ENCODE measurements at places on chromosomes 5 and 9.

- DNase-seq, result no peak
These were observed 36.3 kb upstream of the HAND1 start for GRCh38 chr5:154514331-154514730.

GRCh38 chr5:162209005-162209605 is 141.5 kb downstream of the GABRG2 start:
- no peak for DNase-seq

GRCh38 chr5:64680289-64680688 is 10.0 kb upstream of the SHISAL2B start:
- no peak for DNase-seq

DNA sequence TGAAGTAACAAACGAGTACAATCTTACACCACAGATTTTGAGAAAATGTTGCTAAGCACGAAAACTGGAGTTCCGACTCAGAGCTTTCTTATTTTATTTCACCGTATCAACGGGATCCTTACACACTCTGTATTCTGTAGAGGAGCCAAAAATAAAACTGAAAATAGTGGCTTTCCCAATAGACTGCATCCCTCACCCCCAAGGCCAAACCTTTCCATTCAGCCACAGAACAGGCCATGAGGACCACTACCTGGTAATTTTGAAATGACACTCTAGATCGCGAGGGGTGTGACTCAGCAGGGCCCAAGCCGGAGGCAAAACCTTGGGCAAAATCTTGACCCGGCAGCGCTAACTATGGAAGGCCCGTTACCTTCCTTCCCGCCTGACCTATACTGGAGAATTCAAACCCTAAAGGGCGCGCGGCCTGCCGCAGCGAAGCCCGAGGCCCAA is 432 bp downstream of the HSPA9 start:
- peak; percentile 39 for DNase-seq

DNA sequence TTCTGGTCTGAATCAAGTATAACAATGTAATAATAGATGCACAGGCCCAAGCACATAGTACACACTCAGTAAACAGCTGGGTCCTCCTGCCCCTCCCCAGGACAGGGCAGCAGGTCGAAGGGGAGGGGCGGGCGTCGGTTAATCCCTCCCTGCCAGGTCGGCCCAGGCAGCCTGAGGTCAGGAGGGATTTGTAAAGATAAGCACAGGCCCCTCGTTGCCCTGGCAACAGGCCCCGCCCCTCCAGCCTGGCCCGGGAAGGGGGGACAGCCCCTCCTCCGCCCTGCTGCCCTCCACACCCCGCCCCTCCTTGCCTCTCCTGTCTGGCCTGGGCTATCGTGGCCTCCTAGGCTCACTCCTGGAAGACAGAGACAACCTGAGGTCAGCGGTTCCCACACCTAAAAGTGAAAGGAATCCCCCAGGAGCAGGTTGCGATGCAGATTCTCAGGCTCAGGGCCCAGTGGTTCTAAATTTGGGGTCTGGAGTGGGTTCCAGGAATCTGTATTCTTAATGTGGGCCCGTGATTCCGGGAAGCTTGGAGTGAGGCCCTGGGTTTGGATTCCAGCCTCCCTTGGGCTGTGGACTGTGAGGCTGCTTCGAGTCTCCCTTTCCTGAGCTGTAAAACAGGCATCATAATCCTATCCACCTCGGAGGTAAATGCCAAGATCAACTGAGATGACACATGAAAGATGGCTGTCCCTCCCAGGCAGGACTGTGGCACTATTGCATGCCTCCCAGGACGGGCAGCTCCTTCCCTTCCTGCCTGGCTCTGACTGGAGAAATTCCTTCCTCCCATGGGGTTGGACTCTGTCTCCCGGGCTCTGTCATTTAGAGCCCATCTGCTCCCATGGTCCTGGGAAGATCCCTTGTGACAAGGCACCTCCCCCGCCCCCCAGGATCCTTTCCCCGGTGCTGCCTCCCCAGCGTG is 4.4 kb downstream of the CRB2 start:
- no peak for DNase-seq

DNA sequence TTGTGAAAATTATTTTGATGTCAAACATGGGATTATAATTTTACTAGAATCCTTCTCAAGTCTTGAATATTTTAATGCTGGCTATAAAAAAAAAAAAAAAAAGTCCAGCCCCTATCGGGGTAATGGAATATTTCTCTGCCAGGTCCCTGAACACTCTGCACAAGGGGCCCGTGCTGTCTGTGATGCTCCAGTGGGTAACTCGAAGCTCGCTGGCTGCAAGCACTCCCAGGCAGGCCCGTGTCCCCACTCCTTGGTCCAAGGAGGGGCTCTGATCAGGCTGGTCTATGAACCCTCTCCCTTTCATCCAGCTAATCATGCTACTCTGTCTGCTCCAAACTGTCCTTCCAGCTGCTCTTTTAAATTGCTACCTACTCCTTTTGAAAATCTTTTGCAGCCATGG is 180.8 kb downstream of the GAPVD1 start:
- no peak for DNase-seq

GRCh38 chr9:69768716-69769115 is 8.9 kb upstream of the PTAR1 start:
- DNase-seq, result peak; percentile 39

DNA sequence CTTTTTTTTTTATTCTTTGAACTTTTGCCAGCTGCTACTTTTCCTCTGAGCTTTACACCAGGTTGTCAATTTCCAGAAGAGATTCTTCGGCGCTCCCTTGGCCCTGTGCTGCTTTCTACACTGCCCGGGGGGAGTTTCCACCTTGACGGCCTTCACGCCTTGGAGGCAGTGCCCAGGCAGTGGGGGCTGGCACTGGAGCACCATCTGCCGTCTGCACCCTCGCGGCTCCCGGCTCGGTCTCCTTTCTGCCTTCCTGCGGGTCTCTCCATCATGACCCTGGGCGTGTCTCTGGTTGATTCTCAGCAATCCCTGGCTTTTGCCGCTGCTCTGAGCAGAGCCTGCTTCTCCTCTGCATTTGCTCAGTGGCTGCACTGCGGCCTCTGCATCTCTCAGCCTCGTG is 2.9 kb downstream of the SLC6A18 start:
- no peak for DNase-seq

DNA sequence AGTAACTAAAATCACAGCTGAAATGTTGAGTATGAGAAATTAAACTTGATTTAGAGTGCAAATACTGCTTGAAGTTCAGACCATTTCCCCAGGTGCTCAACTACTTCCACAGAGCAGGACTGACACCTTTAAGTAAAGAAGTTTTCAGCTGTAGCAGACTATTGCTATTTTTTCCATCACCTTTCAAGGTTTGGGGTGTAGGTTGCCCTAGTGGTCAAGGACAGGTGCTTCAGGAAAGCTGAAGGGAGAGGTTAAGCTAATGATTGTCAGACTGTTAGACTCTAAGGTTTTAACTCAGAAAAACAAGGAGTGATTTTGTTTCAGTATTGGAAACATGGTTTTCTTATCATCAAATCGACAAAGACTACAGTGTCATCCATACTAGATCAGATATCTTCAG is 162.1 kb downstream of the CCDC192 start:
- DNase-seq, result no peak

DNA sequence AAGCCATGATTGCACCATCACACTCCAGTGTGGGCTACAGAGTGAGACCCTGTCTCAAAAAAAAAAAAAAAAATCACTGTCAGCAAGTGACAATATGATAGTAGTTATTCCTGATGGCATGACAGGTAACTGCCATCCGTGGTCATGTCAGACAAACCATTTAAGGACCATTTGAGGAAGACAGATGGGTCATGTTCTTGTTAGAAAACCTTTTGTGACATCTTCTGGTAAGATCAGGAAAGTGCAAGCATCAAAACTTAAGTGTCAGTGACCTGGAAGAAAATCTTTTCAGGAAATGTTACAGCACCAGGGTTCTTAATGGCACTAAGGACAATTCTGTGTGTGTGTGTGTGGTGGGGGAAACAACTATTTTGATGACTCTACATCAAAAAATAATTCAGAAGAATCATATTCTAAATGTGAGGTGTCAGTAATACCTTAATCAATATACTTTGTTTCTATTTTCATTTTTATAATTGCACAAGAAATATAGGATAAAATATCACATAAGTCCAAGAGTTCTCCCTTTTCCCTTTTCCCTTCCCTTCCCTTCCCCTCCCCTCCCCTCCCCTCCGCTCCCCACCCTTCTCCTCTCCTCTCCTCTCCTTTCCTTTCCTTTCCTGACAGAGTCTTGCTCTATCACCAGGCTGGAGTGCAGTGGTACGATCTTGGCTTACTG is 17.8 kb downstream of the SLC38A9 start:
- DNase-seq, result peak; percentile 56

- DNase-seq, result no peak
These were observed 36.8 kb downstream of the HAPLN1 start for GRCh38 chr5:83683836-83684235.

DNA sequence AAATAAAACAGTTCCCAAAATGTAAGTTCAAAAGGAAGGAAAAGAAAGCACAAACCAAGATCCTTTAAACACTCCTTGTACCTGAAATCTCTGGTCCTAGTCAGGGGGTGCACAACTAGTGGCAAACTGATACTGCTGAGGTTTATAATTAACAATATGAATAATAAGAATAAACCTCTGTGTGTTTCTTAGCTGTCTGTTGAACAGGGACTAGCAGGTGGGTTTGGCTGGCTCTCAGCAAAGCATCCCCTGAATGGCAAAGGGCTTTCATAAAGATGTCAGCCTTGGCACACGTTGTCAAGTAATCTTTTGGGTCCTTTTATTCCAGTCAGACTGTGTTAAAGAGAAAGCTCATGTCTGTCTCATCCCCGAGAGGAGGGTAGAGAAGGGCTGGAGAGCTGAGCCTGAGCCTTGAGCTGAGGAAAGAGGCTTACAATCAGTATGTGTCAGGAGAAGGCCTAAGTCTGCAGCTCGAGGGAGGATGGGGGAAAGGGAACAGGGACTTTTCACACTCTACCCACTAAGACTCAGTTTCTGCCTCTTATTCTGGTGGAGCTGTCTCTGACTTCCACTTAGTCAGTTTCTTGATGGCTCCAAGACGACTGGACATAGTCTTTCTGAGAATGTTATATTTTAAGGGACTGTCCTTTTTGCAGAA is 123.0 kb downstream of the GALNT10 start:
- no peak for DNase-seq

GRCh38 chr9:137606734-137607138 is 1.2 kb downstream of the ARRDC1 start:
- DNase-seq, result no peak

DNA sequence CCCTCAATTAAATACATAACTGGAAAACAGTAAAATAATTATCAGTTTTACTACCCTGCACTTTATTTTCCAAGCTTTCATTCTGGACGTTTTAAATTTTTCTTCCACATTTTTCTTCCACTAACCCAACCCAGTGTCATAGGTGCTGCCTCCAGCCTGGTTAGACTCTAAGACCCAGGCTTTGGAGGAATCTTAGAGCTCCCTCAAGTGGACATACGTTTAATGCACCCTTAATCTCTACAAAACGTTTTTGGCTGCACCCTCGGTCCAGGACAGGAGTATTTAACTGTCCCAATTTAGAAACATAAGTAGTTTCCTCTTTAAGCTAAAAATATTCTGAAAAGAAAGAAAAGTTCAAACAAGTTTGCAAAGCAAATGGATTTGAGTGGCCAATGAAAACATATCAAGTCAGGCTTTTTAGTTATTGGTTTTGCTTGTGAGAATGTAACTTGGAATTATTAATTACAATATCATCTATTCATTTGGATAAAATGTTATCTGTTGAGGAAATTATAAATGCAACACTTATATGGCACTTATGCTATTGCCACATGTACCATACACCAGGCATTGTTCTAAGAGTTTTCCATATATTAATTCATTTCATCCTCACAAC is 38.9 kb downstream of the CDH6 start:
- peak; percentile 54 for DNase-seq

Data from fibroblast of mammary gland (primary cell).